Right ventricle myocardium inferior (tissue), 1 donor: ENCODE measurements at places on chromosomes 12 and 14.

DNA sequence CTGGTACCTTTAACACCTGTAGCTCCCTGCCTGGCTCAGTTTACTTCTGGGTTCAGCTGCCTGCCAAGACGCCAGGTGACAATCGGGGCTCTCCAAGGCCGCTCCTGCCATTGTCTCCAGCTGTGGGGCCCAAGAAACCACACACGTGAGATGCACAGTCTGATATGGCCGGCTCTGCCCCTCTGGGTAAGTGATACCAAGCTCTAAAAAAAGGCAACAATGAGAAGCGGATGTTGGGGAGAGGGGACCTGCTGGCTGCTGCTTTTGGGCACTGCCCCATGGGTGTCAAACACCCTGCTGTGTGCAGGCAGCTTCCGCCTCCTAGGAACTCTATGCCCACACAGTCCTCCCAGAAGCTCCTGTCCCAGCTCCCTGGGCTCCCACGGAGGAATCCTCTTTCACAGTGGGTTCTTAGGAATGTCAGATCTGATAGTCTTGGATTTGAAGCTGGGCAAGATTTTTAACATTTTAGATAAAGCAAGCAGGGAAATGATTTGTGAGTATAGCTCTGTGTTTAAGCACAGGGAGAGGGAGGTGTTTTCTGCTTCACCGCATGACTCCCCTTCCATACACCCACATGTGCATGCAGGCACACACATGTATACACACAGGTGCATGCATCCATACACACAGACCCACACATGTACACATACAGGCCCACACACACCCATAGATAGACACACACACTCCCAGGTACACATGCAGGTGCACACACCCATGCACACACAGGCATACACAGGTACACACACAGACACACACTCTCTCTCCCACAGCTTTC lies 1135.8 kb downstream of the BCL11B start:
- DNase-seq, result no peak

DNA sequence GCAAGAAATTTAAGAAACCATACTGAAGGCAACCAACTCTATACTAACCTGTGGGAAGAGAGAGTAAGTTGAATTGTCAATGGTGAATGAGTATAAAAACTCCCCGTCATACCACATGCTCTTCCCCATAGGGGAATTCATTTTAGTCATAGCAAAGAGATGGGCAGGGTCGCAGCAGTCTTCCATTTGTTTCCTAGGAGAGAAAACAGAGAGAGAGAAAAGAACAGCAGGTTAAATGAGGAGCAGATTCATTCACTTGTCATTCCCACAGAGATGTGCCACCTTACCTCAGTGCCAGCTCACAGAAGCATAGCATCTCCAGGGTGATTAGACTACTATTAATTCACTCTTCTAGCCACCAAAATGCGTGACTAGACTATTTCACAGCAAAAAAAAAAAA lies 47.4 kb downstream of the ST8SIA1 start:
- DNase-seq, result no peak

DNA sequence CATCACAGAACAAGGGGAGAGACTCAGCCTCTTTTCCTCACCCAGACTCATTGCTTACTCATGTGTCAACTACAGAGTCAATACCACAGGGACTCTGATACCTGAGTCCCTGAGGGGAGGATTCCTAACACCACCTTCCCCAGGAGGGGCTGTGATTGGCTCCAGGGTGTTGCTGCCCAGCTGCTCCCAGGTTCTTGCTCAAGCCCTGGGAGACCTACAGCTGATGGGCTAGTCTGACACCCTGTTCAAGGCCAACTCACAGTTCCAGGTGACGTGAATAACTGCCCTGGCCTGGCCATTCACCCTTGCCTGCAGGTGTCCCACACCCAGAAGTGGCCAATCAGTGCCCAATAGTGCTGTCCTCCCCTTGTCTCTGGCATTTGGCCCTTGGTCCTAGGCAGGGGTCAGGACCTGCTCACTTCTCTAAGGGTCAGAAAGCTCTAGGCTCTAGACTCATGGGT lies 8.6 kb downstream of the SPRYD4 start:
- DNase-seq, result no peak

- no peak for DNase-seq
These were observed 67.2 kb downstream of the PTPRR start for GRCh38 chr12:70853326-70853725.

- no peak for DNase-seq
These were observed 74.6 kb upstream of the WSCD2 start for GRCh38 chr12:108054496-108054895.

DNA sequence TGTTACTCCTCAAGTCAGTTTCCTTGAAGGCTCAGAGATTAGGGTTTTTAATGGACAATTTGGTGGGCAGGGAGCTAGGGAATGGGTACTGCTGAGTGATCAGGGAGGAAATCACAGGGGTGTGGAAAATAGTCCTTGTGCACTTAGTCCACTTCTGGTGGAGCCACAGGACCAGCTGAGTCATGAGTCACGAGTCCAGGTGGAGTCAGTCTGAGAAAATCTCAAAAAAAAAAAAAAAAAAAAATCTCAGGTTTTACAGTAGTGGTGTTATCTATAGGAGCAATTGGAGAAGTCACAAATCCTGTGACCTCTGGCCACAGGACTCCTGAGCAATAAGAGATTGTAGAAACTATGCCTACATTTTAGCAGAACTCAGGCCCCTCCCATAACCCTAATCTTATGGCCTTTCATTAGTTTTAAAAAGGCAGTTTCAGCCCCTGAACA lies 28.2 kb upstream of the AMN1 start:
- no peak for DNase-seq

- no peak for DNase-seq
These were observed 415.4 kb downstream of the DPF3 start for GRCh38 chr14:72478471-72478893.

GRCh38 chr12:49920241-49920914 lies 16.7 kb upstream of the FAIM2 start:
- DNase-seq, result no peak

GRCh38 chr14:90495357-90496276 lies 98.8 kb downstream of the CALM1 start:
- no peak for DNase-seq

DNA sequence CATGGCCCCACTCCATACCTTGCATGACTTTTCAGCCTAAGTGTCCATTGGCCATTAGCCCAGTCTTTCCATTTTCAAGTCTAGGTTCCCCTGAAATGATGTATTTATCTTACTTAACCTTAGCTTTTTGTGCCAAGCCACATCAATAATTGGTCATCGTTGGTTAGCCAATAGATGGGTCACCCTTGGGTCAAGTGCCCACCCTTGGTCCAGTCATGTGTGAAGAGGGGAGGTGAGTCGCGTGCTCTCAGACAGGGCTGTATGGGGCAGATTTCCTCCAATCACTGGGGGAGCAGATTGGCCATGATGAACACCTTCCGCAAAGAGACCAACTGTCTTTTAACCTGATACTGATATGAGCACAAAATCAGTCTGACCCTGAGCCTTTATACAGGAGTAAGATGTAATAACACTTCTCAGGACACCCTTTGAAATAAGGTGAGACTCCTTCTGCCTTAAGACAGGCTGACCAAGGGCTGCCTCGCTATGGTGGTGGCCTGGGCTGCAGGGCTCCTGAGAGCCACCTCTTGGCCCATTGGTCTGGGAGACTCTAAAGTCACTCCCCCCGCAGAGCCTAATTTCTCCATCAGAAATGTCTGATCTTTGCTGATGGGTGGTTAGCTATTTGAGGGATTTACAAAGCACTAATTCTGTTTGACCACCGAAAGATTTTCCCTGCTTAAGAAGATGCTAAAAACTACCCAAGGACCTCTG lies 143.2 kb downstream of the ZFP36L1 start:
- no peak for DNase-seq

DNA sequence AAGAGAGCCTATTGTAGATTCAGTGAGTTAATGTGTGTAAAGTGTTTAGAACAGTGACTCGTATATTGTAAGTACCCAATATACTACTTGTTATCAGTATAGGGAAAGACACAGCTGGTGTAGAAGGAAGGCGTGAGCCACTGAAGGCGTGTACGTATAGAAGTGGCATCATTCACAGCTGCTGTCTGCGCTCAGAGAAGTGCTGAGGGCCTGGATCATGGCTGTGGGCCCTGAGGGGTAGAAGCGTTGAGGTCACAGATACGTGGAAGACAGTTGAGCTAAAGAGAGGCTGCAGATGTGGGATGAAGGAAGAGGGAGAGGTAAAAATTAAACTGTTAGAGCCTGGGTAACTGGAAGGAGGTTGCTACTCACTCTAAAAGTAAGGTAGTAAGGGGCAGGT lies 5.9 kb downstream of the C12orf75 start:
- no peak for DNase-seq

DNA sequence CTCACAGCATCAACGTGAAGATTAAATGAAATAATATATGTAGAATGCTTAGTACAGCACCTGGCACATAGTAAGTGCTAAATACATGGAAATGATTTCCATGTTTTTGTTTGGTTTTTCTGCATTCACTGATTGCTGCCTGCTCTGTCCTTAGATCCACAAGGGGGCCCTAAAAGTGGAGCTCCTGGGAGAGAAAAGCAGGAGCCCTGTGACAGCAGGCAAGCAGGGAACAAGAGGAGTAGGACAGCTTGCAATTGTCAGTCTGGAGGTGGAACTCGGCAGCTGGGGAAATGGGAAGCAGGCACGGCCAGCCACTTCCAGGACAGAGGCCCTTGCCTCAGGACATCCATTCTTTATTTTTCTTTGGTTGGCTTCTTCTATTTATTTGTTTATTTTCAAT lies 292.9 kb downstream of the BMP4 start:
- peak; percentile 55 for DNase-seq

DNA sequence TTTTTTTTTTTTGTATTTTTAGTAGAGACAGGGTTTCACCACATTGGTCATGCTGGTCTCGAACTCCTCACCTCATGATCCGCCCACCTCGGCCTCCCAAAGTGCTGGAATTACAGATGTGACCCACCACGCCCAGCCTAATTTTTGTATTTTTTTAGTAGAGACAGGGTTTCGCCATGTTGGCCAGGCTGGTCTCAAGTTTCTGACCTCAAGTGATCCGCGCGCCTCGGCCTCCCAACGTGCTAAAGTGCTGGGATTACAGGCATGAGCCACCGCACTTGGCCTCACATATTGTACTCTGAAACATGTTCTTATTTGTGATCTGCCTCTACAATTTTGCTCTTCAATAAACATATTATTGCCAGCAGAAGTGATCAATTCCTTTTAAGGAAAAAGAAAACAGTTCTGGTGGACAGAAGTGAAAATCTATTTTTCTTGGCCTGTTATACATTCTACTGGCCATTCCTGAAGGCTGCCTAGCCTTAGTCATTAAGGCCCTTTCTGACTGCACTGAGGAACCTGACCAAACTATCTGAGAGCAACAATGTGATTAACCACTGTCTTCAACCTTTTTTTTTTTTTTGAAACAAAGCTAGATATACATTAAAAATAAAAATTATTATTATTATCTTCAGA lies 36.1 kb downstream of the SNX6 start:
- no peak for DNase-seq

DNA sequence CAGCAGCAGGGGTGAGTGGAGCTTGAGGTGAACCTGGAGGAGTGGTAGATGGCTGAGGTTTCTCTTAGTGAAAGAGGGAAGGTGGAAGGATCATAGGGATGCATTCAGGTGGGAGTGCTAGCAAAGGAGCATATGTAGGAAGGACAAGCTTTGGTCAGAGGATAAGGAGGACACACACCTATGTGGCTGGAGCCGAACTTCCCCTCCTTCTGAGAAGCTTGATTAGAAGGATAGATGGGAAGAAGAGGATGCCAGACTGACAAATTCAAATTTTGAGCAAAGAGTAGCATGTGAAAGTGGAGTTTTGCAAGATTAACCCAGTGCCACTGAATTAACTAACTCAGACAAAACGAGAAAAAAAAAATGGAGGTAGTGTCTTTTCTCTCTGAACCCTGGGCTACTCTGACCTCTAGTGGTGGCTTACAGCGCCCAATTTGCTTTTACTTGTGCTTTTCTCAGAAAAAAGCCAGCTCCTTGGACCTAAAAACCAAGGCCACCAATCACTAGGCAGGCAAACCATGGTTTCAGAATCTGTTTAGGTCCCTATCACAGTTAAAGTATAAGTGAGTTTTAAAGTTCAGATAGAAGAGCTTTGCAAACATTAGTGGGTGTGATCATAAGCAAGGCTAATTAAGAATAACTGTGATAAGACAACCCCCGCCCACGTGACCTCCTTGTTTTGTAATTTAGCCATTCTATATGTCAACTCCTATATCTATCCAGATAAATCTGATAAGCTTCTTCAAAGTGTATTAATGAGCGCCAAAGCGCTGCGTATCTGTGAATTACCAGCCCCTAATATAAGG lies 15.5 kb downstream of the EMP1 start:
- DNase-seq, result no peak

GRCh38 chr12:104942075-104942474 lies 16.0 kb downstream of the SLC41A2 start:
- no peak for DNase-seq

- DNase-seq, result no peak
These were observed 9.0 kb downstream of the TNS2 start for GRCh38 chr12:53058674-53059433.

DNA sequence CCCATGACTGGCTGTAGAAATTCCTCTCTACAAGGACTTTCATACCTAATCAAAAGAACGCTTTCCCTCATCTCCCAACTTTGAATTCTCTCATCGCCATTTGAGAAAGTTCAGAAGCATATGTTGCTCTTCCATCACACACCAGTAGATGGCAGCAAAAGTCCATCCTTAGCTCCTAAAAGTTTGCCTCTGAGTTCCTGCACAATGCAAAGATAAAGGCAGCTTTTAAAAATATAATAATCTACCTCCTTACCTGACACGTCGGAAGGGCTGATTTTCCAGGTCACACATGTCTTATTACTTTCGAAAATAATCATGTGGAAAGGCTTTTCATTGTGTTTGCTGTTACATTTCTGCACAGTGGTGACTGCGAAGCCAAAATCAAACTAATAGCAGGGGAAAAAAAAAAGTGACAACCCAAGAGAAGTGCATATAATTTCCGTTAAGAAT lies 456.7 kb upstream of the SEL1L start:
- no peak for DNase-seq

GRCh38 chr14:90969531-90970166 lies 90.8 kb downstream of the RPS6KA5 start:
- DNase-seq, result no peak

DNA sequence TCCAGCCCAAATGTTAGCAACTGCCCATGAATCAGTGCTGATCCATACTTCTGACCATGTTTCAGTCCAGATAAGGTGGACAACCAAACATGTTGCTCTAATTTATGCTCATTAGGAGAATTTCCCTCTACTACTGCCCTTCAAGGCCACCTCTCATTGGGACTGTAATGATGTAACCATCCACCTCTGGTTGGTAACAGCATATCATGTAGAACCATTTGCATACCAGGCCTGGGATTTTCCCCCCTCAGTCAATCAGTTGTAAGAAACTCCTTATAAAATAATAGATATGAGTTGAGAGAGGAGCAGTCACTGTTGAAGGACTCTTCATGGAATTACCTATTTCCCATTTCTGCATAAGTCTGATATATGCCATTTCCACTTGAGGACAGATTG lies 17.8 kb upstream of the YAF2 start:
- DNase-seq, result no peak
